ENCODE measurements at places on chromosomes 7 and 10.

DNA sequence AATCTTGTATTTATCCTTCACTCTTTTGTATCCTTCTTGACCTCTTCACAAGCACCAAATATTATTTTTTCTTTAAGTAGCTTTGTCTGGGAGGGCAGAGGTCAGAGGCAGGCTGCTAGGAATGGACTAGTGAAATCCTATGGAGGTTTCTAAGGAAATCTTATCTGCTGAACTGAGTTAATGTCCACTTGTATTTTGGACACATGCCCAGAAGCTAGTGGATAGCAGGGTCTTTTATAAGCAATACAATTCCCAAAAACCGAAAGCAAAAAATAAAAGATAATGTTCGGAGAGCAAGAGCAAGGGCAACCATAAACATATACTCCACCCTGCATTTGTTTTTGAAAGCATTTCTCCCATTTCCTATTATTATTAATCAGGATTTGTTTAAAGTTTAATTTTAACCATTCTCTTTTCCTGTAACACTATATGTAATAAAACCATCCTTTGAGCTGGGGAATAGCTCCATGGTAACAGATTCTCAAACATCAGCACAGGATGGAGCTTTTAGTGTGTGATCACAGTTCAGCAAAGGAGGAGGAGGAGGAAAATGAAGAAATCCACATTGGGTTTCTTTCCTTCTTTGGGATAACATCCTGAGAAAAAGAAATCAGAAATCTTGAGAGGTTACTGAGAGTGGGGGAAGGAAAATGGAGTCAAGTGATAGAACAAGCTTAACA, 328.2 kb upstream of the LRRN3 start:
- DNase-seq, result no peak

- no peak for DNase-seq
These were observed 62.0 kb downstream of the AKR1D1 start for GRCh38 chr7:138138244-138138643.

DNA sequence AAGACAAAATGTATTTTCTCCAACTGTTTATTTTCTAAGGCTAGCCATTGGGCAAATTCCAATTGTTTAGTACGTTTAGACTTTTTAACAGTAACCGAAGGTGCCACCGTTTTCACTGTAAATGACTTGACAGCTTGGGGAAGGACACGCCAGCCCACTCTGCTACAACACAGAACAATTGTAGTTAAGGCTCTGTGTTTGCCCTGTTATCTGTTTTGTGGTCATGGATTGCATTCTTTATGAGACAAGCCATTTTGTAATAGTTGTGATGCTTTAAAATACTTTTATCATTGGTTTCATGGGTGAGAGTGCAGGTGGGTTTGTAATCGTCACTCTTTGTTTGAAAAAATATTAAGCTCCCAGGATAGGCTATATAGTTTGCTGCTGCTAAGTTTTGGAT, 6.6 kb upstream of the PITRM1 start:
- no peak for DNase-seq

GRCh38 chr10:86936661-86937501, 20.5 kb downstream of the MMRN2 start:
- DNase-seq, result no peak

DNA sequence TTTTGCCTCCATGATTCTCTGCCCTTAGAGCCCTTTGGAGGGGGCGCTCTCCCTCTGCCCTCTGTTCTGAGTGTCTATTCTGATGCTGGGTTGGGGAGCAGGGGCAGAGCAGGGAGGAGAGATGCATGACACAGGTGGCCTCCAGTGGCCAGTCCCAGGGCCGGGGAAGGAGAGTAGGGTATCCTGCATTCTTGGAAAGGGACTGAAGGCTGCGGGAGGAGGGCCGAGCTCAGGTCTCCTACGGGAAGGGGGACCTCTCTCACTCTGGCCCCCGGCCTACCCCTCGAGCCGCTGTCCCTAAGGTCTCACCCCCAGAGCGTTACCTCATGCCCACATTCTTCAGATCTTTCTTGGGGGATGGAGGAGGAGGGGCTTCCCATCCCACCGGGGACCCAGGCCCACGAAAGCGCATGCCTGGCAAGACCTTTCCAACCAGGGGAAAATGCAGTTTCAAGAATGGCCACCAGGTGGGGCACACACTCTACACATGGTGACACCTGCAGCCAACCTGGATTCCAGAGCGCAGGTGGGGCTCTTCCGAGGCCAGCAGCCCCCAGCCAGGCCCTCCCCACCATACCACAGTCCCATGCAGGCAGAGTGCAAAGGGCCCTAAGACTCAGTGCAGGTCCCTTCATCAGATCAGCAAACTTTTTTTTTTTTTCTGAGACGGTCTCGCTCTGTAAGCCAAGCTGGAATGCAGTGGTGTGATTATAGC, 86.4 kb downstream of the MYL10 start:
- DNase-seq, result peak; percentile 55

DNA sequence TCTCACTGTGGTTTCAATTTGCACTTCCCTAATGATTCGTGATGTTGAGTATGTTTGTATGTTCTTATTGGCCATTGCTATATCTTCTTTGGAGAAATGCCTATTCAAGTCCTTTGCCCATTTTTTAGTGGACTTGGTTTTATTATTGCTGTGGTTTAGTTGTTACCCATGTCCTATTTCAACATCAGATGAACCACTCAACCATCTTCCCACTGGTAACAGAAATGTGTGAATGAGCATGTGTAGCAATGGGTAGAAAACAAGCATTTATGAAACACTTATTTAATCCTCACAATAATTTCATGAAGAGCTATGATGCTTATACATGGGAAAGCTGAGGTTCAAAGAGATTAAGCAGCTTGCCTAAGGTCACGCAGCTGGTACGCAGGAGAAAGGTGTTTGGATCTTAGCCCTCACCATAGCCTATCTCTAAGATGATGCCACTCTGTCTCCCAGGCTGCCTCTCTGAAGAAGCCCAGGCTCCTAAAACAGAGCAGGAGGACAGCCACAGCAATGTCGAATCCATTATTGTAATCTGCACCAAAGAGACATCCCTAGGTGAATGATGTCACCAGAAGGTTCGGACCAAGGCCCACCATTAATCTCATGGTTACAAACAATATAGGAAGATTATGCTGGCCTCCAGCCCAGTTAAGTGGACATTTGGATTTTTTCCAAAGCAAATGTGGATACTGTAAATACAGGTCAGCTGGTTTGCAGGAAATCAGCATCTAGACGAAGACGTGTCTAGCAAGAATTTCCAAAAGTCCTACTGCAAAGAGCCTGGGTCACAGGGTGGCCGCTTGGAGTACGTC, 447.6 kb upstream of the ZMIZ1 start:
- DNase-seq, result no peak

GRCh38 chr7:108138911-108139310, 8.8 kb upstream of the LAMB4 start:
- no peak for DNase-seq

DNA sequence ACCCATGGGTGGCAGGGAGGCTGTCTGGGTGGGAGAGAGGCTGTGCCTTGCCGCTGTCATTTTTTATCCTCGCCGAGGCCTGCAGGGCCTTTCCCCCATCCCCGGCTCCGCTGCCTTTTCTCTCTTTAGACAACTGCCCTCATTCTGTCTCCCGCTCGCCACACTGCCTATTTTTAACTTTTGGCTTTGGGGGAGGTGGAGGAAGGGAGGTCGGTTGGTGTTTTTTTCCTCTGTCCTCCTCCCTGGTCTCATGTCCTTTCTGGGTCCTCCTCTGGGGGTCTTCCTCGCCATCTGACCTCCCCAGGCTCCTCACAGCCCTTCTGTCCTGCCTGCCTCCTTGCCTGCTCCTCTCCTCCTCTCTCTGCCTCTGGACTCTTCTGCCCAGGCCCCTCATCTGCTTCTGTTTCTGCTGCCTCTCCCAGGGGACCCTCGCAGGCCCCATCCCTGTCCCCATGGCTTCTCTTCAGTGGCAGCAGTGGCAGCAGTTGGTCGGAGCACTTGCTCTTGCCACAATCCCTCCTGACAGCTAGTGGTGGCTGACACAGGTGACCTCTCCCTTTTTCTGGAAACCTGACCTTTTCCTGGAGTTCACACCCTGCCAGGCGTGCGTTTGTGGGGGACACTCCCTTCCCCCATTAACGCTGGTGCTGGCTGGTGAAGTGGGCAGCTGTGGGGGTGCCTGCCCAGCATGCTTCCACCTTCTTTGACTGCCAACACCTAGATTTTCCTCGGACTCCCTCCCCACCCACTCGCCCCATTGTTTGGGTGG, 19.5 kb upstream of the PCBD1 start:
- no peak for DNase-seq

GRCh38 chr10:117503244-117504205, 39.0 kb upstream of the EMX2 start:
- no peak for DNase-seq

- no peak for DNase-seq
These were observed 21.5 kb downstream of the UROS start for GRCh38 chr10:125801574-125801973.

DNA sequence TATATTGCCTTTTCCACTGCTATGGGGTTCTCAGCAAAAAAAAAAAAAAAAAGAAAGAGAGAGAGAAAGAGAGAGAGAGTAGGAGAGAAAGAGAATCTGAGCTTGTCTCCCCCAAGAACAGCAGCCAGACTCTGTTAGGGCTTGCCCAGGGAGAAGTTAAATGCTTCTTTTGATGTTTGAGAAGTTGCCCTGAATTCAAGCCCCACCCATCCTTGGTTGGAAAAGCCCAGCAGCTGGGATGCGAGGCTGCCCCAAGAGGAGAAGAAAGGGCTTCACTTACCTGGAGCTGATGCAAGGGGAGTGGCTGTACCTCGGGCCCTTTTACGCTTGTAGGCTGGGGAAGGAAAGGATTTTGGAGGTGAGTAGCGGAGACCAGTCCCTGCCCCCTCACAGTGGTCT, 20.9 kb upstream of the MGMT start:
- no peak for DNase-seq

DNA sequence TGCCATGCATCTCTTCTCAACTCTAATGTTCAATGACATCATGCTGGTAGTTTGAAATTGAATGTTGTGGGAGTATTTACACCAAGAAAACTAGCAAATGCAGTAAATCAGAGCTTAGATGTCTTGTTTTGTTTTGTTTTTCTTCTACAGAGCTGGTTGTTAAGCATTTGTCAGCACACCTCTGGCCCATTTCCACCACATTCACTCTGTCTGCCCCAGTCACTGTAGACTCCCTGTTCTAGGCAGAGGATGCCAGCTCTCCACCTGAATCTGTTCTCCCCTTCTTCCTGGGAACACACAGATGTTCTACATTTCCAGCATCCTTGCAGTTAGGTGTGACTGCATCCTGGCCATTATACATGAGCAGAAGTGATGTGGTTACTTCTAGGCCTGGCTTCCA, 4.1 kb upstream of the ARHGAP22 start:
- DNase-seq, result no peak

DNA sequence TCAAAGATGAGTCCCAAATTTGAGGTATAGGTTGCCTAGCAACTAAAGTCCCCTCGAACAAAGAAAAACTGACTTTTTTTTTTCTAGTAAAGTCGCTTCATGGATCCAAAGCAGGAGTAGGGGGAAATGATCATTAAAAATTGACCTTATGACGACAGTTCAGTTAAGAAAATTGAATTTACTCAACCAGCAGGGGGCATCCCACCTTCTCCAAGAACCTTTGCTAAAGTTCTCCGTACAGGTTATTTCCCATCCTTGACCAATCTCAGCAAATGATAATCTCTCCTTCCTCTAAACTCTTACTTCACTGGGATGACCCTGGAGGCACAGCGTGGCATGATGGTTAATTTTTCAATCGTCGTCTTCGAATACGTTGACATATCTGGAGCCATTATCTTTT, 228.3 kb downstream of the CALN1 start:
- no peak for DNase-seq

DNA sequence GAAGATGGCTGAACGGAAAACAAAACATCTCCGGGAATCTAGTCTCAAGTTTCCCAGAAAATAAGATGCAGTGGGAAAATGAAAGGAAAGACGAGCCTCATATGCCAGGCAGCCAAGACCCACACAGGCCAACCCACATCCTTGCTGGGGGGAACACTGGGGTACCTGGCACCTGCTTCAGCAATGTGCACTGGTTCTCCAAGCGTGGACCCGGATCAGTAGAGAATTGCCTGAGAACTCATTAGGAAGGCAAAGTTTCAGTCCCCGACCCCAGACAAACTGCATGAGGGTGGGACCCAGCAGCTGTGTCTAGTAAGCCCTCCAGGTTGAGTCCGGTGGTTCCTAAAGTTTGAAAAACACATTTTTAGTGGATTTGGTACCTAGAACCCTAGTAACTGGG, 18.4 kb downstream of the FAM53B start:
- no peak for DNase-seq

- DNase-seq, result no peak
These were observed 2.9 kb downstream of the CTBP2 start for GRCh38 chr10:125157505-125157904.

DNA sequence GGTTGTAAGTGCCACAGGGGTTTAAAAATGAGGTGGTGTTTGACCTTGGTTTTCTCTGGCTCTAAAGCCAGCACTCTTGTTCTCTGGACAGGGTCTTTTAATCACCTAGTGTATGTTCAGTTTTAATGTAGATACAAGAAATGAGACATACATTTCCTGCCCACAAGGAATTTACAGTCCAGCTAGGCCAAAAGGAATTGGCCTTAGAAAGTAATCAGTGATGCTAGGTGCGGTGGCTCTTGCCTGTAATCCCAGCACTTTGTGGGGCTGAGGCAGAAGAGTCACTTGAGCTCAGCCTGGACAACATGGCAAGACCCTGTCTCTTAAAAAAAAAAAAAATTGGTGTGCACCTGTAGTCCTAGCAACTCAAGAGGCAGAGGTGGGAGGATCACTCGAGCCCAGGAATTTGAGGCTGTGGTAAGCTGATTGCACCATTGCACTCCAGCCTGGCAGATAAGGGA, 100.2 kb downstream of the LRMDA start:
- no peak for DNase-seq

GRCh38 chr7:43328785-43329380, 216.4 kb downstream of the HECW1 start:
- DNase-seq, result no peak

GRCh38 chr7:75878312-75878768, 494 bp upstream of the RHBDD2 start:
- DNase-seq, result no peak

- no peak for DNase-seq
These were observed 73.5 kb upstream of the CDK6 start for GRCh38 chr7:92909686-92910475.

GRCh38 chr10:49662169-49662830, 17.2 kb upstream of the C10orf53 start:
- DNase-seq, result no peak

DNA sequence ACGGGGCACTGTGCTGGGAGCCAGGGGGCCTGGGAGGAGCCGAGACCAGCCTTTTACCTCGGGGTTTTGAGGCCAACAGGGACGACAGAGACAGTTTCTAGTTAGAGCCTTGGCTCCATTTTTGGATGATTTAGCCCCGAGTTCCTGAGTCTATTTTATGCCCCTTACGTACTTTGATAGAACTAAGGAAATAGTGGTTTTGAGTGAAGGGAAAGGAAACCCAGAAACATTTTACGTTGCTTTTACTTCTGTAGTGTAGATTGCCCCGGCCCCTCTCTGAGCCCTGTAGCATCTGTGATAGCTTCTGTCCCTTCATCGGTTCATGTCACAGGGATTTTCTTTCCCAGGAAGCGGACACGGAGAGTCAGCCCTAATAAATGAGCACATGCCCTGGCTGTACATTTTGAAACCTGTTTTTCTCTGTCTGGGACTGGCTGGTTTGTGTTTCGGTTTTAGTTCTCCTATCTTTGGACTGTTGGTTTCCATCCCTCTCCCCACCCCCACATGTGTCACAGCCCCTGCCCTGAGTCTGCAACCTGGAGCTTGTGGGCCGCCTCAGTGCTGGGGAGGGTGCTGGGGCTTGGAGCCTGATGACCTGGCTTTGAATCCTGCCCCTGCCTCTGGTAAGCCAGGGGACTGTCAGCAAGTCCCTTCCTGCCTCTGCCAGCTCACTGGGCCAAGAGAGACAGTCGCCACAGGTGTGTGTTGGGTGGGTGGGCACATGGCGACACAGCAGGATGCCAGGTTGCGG, 6.9 kb upstream of the ORAI2 start:
- DNase-seq, result no peak

- DNase-seq, result no peak
These were observed 27.9 kb downstream of the C7orf25 start for GRCh38 chr7:42883950-42884349.
